ENCODE measurements at places on chromosomes 11 and 22.

GRCh38 chr11:129888451-129888850 is 6.9 kb downstream of the NFRKB start:
- no peak for DNase-seq

DNA sequence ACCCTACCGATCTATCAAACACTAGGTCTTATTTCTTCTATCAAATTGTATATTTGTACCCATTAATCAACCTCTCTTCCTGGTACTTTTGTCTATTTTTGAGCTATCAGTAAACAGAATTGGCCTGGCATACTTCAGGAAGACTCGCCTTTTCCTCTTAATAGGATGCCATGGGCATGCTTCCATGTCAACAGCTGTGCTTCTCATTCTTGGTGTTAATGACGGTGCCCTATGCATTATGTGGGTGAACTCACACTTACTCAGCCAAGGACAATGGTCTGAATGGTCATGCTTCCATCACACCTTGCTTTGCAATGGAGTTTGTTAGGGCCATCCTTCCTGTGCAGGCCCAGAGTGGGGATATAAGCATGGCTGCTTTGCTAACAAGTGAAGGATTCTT is 521.8 kb downstream of the MIAT start:
- DNase-seq = no peak

DNA sequence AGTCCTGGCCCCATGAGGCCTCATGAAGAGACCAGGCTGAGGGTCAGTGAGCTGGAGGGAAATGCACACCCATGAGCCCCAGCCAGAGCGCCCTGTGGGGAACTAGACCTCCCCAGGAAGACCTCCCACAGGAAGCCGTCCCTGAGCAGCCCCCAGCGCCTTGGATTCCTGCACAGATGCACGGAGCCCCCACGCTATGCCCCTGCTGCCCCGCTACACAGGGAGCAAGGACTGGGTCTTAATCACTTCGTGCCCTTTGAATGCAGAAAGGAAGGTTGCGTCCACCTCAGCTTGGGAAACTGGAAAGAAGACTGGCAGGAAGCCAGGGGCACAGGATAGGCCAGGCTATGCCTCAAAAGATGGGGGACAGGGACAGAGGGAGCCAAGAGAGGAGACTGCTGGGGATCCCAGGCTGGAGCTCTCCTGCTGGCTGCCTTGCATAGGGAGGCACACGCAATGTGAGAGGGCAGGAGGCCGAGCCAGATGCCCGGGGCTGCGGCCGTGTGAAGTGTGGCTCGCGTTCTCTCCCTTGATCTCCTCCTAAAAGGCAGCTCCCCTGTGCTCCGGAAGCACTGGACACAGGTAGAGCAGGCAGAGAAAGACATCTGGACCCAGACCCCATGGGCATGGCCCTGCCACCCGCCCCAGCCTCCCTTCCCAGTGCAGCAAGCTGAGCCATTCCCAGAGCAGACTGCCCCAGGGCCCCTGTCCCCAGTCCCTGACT is 32.8 kb downstream of the MACROD1 start:
- no peak for DNase-seq

- DNase-seq = no peak
Measured at GRCh38 chr11:11211186-11211585, 141.9 kb downstream of the CSNK2A3 start.

DNA sequence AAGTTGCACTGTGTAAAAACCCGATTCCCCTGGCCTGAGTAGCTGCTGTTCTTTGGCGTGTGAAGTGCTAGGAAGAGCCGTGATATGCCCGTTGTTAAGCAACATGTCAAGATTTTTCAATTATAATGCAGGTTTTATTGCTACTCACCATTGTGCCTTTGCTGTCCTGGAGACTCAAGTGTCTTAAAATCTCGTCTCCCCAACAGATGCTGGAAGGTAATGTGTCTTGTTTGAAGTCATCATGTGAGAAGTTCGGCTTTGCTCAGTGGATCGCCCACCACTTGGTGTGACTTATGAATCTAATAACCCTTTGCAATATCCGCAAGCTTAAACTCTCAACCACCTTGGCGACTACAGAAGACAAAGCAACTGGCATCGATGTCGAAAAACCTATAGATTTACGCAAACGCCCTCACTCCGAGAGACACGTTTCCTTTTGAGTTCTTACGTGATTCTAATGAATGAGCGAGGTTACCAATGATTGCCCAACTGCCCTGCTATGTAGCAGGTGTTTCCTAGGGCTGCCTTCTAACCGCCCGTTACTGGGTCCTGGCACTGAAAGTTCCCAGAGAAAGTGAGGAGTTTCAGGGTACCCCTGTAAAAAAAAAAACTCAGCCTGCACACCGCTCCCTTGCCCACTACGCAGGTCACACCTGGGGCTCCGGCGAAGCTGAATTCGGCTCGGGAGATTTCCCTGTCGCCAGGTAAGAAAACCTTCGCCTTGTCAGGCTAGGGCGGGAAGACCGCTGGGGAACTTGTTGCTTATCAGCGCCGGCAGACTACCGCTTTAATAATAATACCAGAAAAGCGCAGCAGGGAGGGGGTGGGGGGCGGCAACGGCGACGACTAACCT is 21.2 kb upstream of the BDNF start:
- no peak for DNase-seq
